ENCODE measurements at places on chromosomes 5 and 9. TPM values are rescaled to one million over a fixed set of nuclear protein-coding genes. Genes with fewer than 3 reads are reported as not detected.

FAM221B gene
- not detected for total RNA-seq

TSLP gene
- total RNA-seq = 1.9 TPM

LYRM7 gene
- total RNA-seq = 12.6 TPM

PLEKHG4B gene
- total RNA-seq = 43.6 TPM

ELAVL2 gene
- total RNA-seq = 21.9 TPM

ACSL6 gene
- 2.4 TPM for total RNA-seq

TLN1 gene
- total RNA-seq = 87.9 TPM

SLC6A7 gene
- 0.07 TPM for total RNA-seq

GGTA1 gene
- total RNA-seq = not detected

RNF183 gene
- total RNA-seq = not detected

GPX8 gene
- 55.5 TPM for total RNA-seq

C9orf50 gene
- not detected for total RNA-seq

Data from H1 (cell line).